RCC 7860 (cell line): ENCODE measurements at places on chromosomes 16 and 17.

- no peak for DNase-seq
Observed at GRCh38 chr17:60371818-60372510, 20.0 kb downstream of the USP32 start.

GRCh38 chr17:562174-562573 is 152.5 kb downstream of the VPS53 start:
- no peak for DNase-seq

DNA sequence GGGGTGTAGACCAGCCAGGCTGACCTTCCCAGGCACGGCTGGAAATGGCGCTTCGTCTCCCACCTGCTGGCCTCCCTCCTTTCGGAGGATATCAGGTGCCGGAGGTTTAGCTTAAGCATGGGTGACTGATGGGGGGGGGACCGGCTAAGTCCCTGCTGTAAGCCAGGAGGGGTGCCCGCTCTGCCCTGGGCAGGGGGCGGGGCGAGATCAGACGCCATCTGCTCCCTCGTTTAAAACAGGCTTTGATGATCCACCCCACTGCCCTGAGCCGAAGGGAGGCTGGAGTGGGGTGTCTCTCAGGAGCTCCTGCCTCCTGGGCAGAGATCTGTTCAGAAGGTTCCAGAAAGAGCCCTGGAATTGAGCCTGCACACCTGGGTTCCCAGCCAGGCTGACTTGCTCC is 26.0 kb downstream of the C16orf74 start:
- DNase-seq: no peak

GRCh38 chr17:71440513-71440912 is 680.3 kb upstream of the SOX9 start:
- no peak for DNase-seq

GRCh38 chr17:11589716-11590115 is 8.6 kb upstream of the DNAH9 start:
- no peak for DNase-seq

DNA sequence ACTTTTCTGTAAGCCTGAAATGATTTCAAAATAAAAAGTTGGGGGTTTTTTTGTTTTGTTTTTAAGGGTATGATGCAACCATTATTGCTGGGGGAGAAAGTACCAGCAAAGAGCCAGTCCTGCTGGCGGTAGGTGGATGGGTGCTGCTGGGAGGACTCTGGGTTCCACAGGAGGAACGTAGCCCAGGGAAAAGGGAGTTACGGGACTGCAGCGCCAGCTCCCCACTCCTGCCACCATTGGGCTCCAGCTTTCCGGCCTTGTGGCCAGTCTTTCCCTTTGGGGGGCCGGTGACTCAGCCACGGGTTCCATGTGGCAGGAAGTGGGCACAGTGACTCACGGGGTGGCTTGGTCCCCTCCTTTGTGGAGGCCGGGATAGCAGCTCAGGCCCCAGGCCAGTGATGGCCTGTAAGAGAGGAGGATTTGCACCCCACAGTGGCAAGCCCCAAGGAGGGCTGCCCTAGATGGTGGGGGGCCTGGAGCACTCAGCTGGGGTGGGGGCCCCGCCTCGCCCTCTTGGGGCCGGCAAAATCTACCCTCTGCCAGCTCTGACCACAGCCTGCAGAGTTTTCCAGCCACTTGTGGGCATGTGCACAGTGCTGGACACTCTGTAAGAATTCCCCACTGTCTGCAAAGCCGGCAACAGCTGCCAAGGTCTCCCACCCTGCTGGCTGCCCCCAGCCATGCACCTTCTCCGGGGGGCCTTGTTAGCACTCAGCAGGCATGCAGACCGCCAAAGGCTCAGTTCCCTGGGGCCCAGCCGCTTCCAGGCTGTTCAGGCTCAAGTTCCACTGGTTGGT is 30.4 kb downstream of the SOCS3 start:
- peak; percentile 66 for DNase-seq

DNA sequence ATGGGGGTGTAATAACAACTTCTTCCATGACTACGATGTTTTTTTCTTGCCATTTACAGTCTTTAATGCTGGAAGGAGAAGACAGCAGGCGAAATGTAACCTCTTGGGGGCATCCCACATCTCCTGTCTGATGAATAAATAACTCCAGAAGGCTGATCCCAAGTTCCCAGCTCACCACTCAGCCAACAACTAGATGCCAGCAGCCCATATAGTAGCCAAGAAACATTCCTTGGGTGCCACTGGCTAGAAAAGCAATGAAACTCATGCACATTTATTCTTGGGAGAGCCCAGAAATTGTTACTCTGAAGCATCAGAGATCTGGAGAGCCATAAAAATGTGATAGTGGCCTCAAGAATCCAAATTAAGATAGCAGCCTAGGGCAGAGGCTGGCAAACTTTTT is 22.7 kb upstream of the TMEM101 start:
- DNase-seq: no peak

- no peak for DNase-seq
Observed at GRCh38 chr16:566475-567372, at the start of gene NHLRC4. Gene NHLRC4 (plus strand): TSS chr16:567005. CDS start chr16:568048, 1,043 bp downstream.

DNA sequence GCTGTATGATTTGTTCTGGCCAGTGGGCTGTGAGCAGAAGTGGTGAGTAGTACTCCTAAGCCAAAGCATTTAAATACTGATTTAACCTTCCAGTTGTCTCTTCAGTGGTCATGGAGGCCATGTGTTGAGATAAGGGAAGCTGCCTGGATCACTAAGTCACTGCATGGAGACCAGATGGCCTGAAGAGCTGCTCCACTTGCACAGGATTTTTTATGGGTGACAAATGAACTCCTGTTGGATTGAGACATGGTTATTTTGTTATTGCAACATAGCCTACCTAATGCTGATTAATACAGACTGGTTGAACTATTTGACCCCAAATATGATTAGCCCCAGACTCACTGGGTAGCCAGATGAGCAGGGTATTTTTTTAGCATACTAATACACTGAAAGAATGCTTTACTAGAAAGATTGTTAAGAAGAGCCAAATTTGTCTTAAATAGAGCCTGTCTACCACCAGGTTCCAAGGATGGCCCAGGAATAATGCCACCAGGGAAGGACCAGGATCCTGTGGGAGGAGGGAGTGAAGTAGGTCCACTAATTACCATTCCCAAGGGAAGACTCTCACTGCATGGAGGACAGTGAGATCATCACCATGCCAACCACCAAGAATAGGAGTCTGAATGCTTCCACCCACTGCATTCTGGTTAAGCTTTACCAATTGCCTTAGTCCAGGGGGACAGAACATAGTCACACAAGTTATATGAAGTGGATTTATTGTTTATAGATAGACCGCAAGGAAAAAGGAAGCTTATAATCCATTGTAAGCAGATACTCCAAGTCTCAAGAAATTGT is 187.4 kb upstream of the IRX6 start:
- DNase-seq: no peak

- DNase-seq: peak; percentile 99
Observed at GRCh38 chr17:59842901-59843652, 49.7 kb downstream of the TUBD1 start.

DNA sequence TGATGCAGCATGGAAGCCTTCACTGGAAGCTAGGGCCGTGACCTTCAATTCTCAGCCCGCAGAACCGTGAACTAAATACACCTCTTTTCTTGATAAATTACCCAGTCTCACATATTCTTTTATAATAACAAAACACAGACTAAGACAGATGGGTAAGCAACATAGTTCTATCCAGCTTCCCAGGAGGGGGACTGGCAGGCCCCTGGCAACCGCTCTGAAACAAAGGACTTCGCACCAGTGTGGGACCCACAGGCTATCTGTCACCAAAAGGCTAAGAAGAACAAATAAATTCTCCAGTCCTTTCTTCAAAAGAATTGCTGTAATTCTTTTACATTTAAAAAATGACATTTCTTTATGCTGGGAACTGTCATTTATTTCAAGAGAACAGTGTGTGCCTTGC is 19.0 kb downstream of the ELAC2 start:
- no peak for DNase-seq

DNA sequence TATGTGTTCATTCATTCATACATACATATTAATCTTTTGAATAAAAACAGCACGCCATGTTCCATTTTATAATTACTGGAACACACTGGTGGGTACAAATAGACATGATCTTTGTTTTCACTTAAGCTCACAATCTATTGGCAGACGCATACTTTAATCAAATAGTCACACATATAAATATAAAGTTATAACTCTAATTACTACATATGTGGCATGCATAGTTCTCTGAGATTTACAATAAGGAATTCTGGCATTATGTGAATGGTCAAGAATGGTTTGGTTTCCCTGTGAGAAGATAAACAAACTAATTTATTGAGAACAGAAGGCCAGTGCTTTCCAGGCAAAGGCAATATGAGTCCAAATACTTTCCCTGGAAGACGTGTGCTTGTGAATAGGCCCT is 576.2 kb downstream of the CDH8 start:
- DNase-seq: no peak

DNA sequence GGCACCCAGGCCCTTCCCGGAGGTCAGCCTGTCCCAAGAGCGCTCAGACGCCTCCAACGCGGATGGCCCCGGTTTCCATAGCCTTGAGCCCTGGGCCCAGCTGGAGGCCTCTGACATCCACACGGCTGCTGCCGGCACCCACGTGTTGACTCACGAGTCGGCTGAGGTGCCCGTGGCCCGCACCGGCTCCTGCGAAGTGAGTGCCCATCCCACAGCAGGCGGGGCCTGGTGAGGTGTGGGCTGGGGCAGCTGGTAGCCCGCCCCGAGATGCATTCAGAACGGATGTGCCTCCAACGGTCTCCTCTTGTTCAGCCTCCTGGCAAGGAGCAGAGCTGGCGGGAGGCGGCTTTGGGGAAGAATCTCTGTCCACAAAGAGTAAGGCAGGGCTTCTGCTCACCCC is 2.7 kb downstream of the WDR90 start:
- no peak for DNase-seq

GRCh38 chr17:57909551-57909950 is 45.7 kb downstream of the CUEDC1 start:
- no peak for DNase-seq

GRCh38 chr16:84072014-84072413 is 29.4 kb upstream of the SLC38A8 start:
- DNase-seq: no peak

DNA sequence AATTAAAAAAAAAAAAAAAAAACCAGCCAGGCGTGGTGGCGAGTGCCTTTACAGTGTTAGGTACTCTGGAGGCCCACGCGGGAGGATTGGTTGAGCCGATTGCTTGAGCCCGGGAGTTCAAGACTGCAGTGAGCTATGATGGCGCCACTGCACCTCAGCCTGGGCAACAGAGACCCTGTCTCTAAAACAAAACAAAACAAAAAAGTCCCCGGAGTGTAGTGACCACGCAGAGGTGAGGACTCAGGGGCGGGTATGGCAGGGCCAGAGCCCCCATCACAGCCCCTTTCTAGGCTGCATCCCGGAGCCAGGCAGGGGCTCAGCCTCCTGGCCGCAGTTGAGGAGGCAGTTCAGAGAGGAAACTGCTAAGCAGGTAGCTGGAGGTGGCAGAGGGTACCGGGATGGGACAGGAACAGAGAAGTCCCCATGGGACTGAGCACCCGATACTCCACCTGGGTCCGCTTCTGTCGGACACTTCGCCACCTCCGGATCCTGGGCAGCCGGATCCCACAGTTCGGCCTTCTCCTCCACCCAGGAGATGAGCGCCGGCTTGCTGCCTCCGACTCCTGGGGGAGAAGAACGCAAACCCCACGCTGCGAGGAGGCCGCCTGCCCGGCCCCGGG is 800 bp downstream of the ZNF747 start:
- no peak for DNase-seq

DNA sequence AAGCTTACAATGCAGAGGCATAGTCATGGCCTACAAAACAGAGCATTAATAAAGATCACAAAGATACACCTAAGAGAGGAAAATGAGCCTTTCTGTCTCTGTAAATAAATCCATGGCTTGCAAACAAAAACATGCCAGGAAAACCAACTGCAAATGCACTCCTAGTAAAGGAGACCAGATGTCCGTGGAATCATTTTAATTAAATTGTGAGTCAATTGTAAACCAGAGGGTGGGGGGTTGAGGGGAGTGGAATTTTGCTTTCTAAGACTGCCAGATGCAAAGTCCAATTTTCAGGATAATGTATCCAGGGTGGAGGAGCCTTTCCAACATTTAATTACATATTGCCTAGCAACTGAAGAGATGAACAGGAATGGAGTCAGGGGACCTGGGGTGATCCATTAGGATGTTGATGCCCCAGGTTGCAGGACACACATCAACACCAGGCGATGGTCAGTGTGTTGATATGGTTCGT is 390.3 kb upstream of the CCL2 start:
- no peak for DNase-seq

- peak; percentile 81 for DNase-seq
Observed at GRCh38 chr17:73192206-73192893, 505 bp upstream of the COG1 start.

GRCh38 chr17:60554377-60554788 is 28.3 kb upstream of the APPBP2 start:
- peak; percentile 42 for DNase-seq

DNA sequence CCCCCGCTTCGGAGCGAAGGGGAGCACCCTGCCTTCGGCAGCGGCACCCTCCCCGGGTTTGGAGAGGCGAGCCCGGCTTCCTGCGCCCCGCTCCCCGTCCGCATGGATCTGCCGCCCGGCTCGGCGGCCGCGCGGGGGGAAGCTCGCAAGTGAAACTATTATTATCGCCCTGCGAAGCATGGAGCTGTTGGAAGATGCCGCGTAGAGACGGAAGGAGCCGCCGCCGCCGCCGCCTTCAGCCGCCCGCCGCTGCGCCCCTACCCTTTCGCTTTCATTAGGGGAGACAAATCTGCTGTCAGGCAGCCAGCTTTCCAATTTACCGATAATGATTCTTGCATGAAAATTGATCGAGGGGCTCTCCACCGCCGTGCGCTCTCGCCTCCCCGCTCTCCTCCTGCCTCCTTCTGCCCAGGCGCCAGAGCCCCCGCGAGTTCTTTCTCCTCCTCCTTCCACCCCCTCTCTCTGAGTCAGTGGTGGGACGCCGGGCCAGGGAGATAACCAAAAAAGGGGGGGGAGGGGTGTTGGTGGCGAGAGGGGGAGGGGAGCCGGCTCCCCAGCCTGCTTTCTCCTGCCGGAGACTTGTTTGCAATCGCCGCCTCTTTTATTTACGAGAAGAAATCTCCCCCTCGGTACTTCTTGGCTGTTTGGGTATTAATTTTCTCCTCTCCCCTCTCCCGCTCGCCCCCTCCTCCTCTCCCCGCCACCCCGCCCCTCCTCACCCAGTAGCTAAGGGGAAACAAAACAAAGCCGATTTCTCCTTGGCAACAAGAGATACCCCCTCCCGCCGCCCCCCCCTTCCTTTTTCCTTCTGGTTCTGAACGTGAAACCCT is 58.0 kb upstream of the GSE1 start:
- DNase-seq: peak; percentile 61

- no peak for DNase-seq
Observed at GRCh38 chr17:1985093-1985492, 40.0 kb downstream of the RTN4RL1 start.

GRCh38 chr16:84786605-84787262 is 33.1 kb upstream of the CRISPLD2 start:
- no peak for DNase-seq
